SJCRH30 (cell line): ENCODE measurements at places on chromosomes 5 and 9.

DNA sequence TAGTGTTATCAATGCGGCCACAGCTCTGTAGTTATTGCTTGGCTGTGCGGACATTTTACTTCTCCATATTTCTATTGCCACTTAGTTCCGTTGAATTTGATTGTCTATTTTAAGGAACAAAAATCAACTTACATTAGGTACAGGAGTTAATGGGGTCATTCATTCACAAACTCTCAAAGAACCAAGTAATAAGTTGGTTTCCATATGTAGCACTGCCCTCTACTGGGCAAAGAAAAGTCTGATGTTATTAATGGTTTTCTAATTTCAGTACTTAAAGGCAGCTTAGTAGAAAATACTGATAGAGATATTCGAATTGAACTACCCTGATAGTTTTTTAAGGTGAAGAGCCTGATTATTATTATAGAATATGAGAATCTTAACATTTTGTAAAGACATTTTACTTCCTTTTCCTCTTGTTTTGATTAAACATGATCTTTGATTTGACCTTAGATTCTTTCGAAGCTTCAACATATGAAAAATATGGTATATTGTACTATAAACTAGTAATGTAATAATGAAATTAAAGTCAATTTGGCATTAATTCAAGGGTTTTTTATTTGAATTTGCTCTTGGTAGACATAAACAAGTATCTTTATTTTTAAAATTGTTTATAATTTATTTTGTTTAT lies 119.5 kb upstream of the CTNND2 start:
- H3K27ac ChIP-seq, result no peak overlapping the region
- H3K36me3 ChIP-seq, result no peaks in the 10 kb centered on the region
- H3K4me1 ChIP-seq, result no peaks in the 10 kb centered on the region
- no peak overlapping the region for H3K4me3 ChIP-seq
- peak; percentile 55 for DNase-seq

DNA sequence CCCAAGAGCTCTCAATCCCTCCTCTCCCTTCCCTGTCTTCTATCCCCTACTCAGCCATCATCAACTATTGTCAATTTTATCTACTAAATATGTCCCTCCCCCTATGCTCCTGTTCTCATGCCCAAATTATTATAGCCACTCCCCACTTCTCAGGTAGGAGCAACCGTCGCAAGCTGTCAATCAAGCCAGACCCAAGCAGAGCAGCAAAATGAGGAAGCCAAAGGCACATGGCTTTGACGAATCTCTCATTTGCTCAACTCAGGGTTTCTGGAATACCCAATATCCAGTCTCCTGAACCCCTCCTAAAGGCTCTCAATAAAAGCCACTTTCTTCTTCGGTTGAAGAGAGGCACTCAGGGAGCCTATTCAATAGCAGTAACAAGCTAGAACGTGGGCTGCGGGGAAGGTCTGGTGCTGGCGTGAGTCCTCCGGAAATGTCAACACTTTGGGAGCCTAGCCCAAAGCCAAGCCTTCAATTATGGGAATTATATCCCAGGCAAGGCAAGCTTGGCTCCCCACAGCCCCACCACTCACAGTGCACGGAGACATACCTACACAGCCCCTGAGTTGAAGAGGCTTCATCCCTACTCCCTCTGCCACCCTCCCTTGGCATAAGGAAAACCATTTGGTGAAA lies 47.7 kb downstream of the SIL1 start:
- no peak overlapping the region for H3K27ac ChIP-seq
- DNase-seq, result no peak
- no peaks in the 10 kb centered on the region for H3K4me1 ChIP-seq
- H3K4me3 ChIP-seq, result no peak overlapping the region

- H3K36me3 ChIP-seq, result no peaks in the 10 kb centered on the region
- H3K27ac ChIP-seq, result no peak overlapping the region
- no peaks in the 10 kb centered on the region for H3K27me3 ChIP-seq
- peaks cover 30% of the 10 kb centered on the region for H3K4me1 ChIP-seq
Observed at GRCh38 chr9:134630861-134631260, 10.7 kb upstream of the COL5A1 start.

- no peaks in the 10 kb centered on the region for H3K27me3 ChIP-seq
- H3K4me3 ChIP-seq, result no peak overlapping the region
- H3K27ac ChIP-seq, result no peak overlapping the region
- H3K36me3 ChIP-seq, result no peaks in the 10 kb centered on the region
- H3K4me1 ChIP-seq, result peaks cover 4% of the 10 kb centered on the region; the same call in 1 of the 2 replicates
Observed at GRCh38 chr5:142863856-142864255, 93.7 kb downstream of the ARHGAP26 start.

DNA sequence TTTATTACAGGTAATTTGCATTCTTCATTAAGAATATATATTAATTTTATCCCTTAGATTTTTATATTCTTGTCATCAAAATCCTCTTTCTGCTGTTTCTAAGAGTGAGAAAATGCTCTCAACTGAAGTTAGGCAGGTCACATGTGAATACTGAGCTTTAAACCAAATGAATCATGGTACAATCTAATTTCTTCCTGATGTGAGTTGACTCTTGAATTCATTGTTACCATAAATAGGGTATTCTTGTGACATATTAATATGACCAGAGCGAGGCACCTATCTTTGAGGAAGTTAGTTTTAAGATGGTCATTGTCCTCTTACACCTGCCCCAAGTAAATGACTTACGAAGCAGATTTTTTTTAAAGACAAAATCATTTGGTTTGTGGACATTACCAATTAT lies 17.4 kb downstream of the C9orf85 start:
- H3K4me1 ChIP-seq, result peaks cover 4% of the 10 kb centered on the region
- H3K4me3 ChIP-seq, result no peak overlapping the region
- no peak overlapping the region for H3K27ac ChIP-seq
- H3K36me3 ChIP-seq, result peaks cover 7% of the 10 kb centered on the region

DNA sequence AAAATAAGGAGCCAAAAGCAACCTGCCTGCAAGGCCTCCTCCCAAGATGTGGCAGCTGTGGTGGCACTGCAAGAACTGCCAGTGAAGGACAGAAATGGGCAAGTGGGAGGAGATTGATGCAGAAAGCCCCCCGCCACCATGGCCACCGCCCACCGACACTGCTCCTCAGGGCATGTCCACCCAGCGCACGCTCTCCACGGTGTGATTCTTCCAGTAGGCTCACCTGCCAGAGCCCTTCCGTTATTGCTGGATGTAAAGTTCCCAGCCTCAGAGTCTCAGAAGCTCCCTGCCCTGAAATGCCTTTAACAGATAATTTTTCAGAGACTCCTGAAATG lies 155.2 kb upstream of the PHYKPL start:
- no peaks in the 10 kb centered on the region for H3K4me1 ChIP-seq
- peaks cover 17% of the 10 kb centered on the region for H3K27me3 ChIP-seq
- H3K27ac ChIP-seq, result no peak overlapping the region
- no peak for DNase-seq

DNA sequence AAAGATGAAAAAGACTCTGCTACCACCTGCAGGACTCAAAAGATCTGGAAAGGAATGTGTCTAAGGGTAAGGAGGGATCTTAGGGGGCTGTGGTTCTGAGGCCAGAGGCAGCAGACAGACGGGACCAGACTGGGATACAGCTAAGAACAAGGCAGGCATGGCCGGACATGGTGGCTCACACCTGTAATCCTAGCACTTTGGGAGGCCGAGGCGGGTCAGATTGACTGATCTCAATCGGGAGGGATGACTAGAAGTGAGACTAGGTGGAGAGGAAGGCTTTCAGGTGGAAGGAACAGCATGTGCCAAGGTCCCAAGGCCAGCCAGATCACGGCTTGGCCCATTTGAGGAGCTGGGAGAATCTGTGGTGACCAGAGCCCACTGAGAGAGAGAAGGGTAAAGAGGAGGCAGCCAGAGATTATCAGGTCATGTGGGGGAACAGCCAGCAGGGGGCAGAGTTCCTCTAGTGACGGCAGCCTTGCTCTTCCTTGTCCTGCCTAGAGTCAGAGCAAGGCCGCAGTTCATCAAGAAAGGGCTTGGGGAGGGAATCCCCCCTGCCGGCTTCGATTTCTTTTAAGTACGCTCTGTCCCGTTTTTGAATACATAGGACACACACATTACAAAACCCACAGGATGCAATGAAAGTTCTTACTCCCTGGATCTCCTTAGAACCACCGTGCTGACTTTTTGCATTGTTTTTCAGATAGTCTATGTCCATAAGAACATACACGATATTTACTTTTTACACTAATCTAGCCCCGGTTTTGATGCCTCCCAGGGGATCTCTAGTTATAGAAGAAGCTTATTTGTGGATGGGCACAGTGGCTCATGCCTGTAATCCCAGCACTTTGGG lies 2.6 kb upstream of the OLFML2A start:
- H3K27ac ChIP-seq, result no peak overlapping the region
- H3K4me1 ChIP-seq, result peaks cover 11% of the 10 kb centered on the region
- H3K36me3 ChIP-seq, result no peaks in the 10 kb centered on the region
- H3K27me3 ChIP-seq, result no peaks in the 10 kb centered on the region
- H3K4me3 ChIP-seq, result 0 out of 2 replicates have a peak overlapping the region, but pooled peaks have one; percentile 6

DNA sequence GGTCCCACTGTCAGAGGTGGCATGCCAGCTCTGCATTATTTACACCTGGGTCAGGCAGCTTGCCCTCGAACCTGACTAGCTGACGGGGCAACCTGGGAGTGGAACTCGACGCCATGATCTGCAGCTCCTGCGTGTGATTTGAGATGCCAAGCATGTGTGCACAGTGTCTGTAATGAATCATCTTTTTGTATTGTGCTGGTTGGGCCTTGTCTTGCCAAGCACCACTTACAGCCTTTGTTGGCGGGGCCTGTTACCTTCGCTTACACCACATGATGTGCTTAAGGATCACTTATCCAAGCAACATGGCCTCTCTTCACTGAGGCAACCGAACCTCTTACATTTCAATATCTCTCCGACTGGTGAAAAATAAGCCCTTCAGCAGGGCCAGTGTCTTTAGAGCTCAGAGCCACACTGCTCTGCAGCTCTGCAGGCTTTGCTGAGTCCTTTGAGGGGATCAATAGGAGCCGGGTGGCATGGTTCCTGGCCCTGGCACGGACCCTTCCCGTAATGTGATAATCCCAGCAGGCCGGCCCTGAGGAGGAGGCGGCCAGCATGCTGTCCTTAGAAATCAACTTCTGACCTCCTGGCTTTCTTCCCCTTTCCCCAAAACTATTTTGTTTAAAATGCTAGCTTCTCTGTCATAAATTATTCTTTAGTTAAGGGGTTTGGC lies 297.7 kb upstream of the CD180 start:
- H3K4me1 ChIP-seq, result no peaks in the 10 kb centered on the region
- H3K36me3 ChIP-seq, result no peaks in the 10 kb centered on the region
- H3K27me3 ChIP-seq, result no peaks in the 10 kb centered on the region
- H3K27ac ChIP-seq, result no peak overlapping the region

GRCh38 chr9:119137479-119137878 lies 231.8 kb downstream of the BRINP1 start:
- no peak overlapping the region for H3K4me3 ChIP-seq
- H3K36me3 ChIP-seq, result no peaks in the 10 kb centered on the region

- H3K27me3 ChIP-seq, result no peaks in the 10 kb centered on the region
- no peak overlapping the region for H3K27ac ChIP-seq
- no peak overlapping the region for H3K4me3 ChIP-seq
- H3K36me3 ChIP-seq, result no peaks in the 10 kb centered on the region
- no peak for DNase-seq
Observed at GRCh38 chr5:90356622-90357021, 52.9 kb downstream of the CETN3 start.

DNA sequence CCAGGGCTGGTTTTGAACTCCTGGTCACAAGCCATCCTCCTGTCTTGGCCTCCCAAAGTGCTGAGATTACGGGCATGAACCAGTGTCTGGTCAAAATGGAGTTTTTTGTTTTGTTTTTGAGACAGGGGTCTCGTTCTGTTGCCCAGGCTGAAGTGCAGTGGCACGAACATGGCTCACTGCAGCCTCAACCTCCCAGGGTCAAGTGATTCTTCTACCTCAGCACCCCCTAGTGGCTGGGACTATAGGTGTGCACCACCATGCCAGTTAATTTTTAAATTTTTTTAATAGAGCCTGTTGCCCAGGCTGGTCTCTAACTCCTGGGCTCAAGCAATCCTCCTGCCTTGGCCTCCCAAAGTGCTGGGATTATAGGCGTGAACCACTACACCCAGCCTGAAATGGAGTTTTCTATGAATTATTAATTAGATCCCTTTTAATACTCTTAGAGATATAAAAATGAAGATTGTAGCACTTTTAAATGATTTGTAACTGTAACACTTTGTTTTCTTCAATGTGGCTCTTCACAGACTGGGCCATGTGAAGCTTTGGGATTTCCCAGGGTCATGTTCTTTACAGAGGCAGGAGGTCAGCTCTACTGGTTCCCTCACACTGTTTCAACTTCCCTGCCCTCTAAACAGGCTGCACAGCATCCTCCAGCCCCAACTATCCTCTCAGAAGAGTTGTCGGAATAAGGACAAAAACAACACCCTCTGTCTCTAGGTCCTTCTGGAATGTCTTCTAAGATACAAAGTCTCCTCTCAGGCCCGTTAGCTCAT lies 32.7 kb upstream of the SPARC start:
- DNase-seq, result peak; percentile 84
- H3K36me3 ChIP-seq, result no peaks in the 10 kb centered on the region
- no peaks in the 10 kb centered on the region for H3K4me1 ChIP-seq
- H3K27ac ChIP-seq, result no peak overlapping the region
- H3K27me3 ChIP-seq, result no peaks in the 10 kb centered on the region

DNA sequence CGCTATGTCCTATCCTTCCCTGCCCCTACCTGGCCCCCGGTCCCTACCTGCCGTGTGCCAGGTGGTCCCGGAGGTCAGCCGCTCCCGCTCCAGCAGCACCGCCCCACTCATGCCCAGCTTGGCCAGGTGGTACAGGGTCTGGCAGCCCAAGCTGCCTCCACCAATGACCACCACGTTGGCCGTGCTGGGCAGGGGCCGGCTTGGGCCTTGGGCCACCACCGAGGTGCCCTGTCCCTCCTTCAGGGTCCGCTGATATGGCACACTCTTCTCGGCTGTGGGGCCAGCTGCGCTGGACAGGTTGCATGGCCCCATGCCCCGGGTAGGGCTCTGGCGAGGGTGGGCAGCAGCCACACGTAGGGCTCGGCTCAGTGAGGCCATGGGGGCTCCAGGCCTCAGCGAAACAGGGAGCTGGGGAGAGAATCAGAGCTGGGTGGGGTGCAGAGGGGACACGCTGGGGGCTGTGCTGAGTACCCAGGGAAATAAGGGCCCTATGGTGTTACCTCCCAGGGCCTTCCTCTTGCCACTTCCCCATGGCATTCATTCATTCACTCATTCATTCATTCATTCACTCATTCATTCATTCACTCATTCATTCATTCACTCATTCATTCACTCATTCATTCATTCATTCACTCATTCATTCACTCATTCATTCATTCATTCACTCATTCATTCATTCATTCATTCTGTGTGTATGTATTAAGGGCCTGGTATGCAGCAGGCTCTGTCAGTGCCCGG lies 4.2 kb downstream of the SARDH start:
- DNase-seq, result peak; percentile 17
- no peaks in the 10 kb centered on the region for H3K36me3 ChIP-seq
- no peaks in the 10 kb centered on the region for H3K27me3 ChIP-seq

DNA sequence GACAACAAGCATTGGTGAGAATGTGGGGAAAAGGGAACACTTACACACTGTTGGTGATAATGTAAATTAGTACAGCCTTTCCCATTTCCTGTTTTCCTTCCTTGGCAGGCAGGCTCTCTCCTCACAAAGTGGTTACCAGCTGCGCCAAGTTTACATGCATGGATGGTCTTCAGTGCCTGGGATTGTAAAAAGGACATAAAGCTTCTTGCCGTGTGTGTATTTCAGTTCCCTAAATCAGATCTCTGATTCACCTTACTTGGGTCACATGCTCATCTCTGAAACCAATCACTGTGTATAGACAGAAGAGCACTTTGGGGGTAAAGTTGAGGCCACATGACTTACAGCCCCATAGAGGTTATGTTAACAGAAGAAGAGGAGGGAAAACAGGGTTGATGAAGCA lies 92.8 kb downstream of the CAVIN4 start:
- no peak overlapping the region for H3K27ac ChIP-seq
- H3K36me3 ChIP-seq, result no peaks in the 10 kb centered on the region
- no peak overlapping the region for H3K4me3 ChIP-seq
- no peaks in the 10 kb centered on the region for H3K4me1 ChIP-seq
